ENCODE measurements at places on chromosomes 13 and 19.
A peak's percentile ranks its signal among the peaks of the same experiment; 100 is the strongest.

DNA sequence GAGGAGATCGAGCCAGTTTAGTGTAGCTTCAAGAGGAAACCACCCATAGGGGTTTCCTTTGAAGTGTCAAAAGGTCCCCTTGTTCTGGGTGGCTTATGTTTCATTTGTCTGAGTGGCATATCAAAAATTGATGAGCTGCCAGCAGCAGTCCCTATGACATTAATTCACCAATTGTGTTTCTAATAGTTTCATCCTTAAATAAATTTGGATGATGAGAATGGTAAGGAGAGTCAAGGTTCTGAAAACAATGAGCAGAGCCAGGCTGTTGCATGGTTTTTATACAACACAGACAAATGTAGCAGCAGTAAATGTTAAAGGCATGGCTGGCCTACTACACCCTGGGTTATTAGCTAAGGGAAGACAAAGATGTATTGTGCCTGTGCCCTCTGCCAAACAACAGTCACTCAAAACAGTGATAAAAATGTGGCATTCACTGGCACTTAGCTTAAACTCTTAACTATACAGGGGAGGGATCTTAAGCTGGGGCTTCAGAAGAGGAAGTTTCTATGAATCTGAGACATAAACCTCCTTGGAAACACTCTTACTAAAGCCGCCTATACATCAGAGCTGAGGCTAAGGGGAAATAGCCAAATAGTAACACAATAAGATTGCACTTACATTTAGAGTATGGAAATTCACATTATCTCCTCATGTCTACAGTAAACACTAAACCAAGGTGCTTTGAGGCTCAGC is 200.5 kb downstream of the POU4F1 start:
- DNase-seq: no peak

DNA sequence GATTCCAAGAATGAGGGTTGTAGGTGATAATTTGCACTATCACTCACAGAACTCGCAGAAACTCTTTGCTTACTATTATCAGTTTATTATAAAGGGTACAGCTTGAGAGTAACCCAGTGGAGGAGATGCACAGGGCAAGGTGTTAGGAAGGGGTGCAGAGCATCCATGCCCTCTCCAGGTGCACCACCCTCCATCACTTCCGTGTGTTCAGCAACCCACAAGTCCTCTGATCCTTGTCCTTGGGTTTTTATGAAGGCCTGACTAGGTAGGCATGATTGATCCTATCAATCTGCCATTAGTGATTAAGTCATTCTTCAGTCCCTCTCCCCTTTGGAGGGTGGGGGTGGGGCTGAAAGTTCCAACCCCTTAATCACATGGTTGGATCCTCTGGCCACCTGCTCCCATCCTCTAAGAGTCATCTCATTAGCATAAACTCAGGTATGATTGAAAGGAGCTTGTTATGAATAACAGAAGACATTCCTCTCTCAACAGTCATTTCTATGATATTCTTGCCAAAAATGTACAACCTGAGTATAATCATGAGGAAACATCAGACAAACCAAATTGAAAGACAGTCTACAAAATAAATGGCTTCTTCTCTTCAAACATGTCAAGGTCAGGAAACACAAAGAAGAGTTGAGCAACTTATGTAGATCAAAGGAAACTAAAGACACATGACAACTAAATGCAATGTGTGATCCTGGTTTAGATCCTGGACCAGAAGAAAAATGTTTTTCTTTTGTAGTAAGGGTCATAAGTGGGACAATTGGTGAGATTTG is 225.4 kb downstream of the PCCA start:
- no peak for DNase-seq

DNA sequence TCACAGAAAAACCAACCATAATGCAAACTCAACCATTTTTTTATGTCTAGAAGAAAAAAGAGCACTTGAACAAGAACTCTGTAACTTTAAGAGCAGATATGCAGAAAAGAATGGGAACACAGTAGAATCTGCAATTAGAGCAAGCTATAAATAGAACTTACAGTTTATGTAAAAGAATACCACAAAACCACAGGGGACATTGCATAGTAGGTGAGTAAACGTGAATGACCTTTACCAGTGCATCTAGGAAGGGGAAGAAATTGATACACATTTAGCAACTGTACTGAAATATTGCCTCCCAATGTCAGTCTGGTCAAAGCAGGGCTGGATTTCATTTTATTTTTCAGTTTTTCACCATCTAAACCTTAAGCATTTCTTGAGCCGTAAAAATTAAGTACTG is 242.2 kb upstream of the EDNRB start:
- DNase-seq: peak; percentile 81

DNA sequence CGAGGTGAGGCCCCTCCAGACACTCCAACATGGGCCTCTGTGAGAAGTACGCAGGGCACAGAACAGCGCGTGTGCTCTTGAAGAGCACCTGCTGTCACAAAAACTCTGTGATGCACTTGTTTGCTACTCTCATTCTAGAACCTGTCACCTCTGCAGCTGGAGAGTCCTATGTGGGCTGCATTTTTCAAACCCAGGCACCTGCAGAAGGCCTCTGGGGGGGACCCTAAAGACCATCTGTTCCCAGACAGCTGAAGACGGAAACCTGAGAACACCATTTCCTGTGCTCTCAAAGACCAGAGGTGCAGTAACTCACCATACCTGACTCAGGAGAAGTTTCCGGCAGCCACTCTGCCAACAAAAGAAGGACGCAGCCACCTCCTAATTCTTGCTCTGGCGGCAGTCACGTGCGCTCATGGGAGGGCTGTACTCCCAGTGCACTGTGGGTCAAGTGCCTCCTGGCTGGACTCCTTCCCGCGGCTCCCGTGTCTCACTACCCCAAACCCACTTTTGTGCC is 28.1 kb downstream of the RANBP3 start:
- DNase-seq: no peak

DNA sequence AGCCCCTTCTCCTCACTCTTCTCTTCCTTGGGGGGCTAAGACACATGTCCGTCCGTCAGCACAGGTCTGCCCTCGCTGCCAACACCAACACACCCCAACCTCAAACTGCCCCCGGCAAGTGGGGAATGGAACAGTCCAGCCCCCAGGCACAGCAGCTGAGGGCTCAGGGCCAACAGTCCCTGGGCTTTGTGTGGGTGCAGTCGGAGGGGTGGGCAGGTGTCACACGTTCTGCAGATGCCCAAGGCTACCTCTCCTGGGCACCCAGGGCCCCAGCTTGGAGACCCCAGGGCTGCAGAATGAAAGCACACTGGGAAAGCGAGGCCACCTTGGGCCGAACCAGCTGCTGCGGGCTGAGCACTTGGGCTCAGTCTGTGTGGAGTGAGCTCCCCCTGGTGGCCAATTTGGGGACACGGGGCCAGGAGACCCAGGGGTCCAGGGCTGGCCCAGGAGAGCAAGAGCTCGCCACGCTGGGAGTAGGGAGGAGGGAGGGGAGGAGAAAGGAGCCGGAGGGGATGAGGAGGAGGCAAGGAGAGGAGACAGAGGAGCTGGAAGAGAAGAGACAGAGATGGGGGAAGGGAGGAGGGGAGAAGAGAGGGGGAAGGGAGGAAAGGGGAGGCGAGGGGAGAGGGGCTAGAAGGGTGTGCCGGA is 14.0 kb upstream of the ATP8B3 start:
- peak; percentile 61 for DNase-seq

DNA sequence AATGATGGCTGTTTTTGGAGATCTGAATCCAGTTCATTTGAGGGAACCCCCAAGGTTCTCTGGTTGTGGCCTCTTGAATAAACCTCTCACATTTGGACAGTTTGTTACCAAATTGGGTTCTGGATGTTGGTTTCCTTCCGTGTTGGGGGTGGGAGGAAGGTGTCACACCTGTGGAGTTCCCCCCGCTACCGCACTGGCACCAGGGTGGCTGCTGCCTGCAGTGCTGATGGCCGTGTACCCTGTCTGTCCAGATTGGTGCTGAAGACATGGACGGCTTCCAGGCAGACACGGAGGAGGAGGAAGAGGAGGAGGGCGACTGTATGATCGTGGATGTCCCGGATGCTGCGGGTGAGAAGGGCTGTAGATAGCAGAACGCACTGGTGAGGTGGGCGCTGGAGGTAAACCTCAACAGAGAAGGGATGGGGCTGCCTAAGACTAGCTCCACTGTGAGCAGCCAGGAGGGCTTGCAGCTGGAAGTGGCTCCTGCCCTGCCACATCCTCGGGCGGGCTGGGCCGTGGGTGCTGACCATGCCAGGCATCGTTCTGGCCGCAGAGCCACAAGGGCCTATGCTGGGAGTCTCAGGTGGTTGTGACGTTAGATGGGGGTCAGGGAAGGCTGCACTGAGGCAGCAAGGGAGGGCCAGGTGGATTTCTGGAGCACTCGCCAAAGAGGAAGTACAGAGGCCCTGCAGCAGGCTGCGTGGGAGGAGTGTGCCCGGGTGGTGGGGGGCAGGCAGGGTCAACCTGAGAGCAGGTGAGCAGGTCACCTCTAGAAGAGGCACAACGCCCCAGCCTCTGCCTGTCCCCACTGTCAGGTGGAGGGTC is 15.4 kb downstream of the UBXN6 start:
- no peak for DNase-seq

DNA sequence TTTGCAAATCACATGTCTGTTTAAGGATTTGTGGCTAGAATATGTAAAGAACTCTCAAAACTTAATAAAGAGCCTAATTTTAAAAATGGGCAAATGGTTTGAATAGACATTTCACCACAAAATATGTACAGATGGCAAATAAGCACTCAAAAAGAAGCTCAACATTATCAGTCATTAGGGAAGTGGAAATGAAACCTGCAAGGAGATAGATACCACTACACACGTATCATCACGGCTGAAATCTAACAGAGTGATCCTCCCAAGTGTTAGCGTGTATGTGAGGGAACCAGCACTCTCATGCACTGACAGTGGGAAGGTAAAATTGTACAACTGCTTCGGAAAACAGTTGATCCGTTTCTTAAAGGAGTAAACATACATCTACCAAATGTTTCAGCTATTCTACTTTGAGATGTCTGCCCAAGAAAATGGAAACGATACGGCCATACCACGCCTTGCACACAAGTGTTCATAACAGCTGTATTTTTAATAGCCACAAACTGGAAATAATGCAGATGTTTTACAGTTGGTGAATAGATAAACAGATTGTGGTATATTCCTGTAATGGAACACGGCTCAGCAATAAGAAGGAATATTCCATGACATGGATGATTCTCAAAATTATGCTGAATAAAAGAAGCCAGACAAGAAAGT is 14.5 kb downstream of the ARHGEF7 start:
- no peak for DNase-seq

DNA sequence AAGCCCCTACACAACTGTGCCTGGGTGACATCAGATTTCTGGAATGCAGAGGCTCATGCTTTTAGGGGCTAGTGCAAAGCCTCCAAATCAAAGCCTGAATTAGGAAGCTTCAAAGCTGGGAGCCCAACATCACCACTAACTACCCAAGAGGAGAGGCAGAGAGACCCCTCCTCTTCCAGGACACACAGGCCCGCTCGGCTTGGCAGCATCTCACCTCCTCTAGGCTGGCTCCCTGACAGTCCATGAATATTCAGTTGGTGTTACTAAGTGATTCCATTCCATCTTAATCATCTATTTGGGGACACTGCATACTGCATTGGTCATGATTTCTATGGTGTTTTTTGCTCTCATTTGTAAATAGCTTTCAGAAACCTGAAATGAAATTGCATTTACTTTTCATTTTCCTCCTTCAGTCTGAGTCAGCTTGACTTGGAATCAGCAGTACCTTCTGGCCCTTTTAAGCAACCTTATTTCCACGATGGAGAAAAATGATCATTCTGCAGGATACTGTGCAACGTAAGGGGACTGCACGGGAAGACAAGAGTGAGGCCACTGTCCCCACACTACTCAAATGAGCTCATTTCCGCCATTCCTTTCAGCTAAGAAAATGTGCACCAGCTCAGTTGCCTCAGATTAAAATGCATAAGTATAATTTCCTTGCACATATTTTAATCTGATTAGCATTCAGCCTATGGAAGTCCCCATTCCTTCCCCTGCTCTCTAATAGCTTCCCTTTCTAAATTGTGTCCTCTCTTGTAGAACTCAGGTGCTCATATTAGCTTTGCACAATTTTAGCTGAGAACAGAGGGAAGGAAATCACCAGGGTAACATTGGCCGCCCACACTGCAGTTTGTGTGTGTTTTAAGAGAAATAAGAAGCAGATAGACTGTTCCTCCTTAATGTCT is 219.9 kb downstream of the RFC3 start:
- peak; percentile 4 for DNase-seq

GRCh38 chr13:49444524-49445395 is 686 bp downstream of the SETDB2 start:
- DNase-seq: peak; percentile 87

GRCh38 chr13:35966024-35966423 is 165.2 kb downstream of the DCLK1 start:
- DNase-seq: peak; percentile 45

DNA sequence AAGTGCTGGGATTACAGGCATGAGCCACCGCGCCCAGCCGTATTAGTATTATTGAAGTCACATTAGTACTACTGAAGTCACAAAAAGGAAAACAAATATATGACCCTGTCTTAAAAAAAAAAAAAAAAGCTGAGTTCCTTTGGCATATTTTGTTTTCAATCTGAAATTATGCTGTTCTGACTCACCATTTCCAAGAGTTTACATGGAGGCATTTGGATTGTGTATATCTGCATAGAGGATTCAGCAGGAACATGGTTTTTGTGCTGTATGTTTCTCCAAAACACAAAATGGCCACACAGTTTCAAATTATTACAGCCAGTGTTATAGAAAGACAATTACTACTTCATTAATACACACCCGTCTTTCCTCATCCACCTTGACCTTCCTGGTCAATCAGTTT is 103.5 kb upstream of the TSC22D1 start:
- DNase-seq: no peak

DNA sequence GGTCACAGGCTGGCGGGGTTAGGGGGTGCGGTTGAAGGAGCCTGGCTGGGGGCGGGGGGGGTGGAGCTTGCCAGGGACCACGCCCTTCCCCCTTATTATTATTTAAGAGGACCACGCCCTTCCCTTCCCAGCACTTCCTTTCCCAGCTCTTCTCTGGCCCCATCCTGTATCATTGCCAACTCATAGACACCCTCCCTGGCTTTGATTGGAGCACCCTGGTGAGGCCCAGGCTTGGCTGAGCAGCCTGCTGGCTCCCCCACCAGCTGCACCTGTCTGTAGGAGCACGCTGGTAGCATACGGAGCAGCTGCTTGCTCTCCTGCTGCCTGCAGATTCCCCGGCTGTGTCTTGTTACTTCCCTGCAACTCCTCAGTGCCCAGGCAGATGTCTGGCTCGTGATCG is 62.5 kb upstream of the PDX1 start:
- DNase-seq: no peak

All from fibroblast of mammary gland (primary cell).